ENCODE measurements at places on chromosomes 4 and X.

DNA sequence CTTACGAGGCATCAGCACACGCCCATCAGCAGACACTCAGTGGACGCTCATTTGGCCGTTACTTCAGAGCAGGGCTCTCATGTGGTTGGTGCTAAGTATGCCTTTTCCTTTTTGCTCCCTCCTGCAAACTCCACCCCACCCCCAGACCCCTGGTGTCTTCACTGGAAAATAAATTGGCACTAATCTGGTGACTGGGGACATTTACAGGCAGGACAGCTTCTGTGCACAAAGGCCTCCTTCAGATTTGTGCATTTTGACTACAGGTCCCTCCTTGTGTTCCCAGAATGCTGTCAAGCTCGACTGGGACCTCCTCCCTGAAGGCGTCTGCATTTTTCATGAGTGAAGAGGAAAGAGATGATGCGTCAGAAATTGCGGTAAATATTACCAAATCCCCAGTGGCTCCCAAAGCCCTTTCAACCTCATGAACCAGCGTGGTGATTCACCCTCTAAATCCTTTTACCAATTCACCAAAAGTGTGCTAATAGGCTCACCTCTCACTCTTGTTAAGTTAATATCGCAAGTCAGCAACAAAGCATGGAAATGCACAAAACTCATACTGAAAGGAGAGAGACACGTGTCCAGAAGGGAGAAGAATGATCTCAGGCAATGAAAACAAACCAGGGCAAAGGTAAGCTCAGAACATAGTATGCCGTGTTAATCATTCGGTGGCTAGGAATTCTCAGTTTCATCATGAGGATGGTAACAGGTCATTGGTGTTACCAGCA lies 119.0 kb downstream of the NKX6-1 start:
- no peak for DNase-seq

- DNase-seq = no peak
These were observed 224.6 kb downstream of the IL15 start for GRCh38 chr4:141860974-141861373.

GRCh38 chr4:2823301-2823670 lies 20.4 kb upstream of the ADD1 start:
- no peak for DNase-seq

DNA sequence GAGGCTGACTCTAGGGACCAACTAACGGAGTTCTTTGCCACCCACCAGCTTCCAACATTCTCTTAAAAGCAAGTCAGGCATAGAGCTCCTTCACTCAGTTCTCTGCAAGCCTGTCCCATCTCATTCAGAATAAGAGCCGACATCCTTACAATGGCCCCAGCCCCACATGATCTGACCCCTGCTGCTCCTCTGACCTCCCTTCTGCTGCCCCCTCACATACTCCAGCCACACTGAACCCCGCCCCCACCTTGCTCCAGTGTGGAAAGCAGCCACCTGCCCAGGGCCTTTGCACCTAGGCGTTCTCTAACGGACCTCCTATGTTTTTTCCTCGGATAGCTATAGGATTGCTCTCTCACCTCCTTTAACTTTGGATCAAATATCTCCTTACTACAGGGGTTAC lies 143.2 kb upstream of the ETNPPL start:
- no peak for DNase-seq

- no peak for DNase-seq
These were observed 101.0 kb downstream of the ATP11C start for GRCh38 chrX:139831675-139832456.

- DNase-seq = peak; percentile 35
These were observed 71.6 kb upstream of the CLCN4 start for GRCh38 chrX:10085223-10085622.

DNA sequence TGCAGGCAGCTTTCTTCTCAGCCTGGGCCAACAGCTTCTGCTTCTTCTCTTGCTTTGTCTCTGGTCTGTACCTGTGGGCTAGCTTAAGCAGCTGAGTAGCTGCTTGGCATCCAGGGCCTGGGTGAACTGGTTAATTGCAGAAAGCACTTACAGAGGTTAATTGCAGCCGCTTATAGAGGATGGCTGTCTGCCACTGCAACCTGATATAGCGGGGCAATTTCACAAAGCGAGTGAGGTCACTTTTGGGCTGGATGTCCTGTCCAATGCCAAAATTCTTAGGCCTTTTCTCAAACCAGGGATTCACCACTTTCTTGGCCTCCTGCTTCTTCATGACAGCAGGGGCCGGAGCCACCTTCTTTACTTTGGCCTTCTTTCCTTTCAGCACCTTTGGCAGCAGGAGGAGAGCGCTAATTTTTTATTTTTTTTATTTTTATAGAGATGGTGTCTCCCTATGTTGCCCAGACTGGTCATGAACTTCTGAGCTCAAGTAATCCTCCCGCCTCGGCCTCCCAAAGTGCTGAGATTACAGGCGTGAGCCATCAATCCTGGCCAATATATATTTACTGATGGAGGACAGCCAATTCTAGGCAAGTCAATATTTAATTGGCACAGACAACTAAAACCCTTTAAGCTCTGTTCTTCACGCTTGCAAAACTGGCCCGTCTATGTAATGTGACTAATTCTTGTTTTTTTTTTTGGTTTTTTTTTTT lies 61.0 kb downstream of the ENOPH1 start:
- no peak for DNase-seq
